RPMI7951 (cell line): ENCODE measurements at places on chromosomes 2 and 18. TPM values are rescaled to one million over a fixed set of nuclear protein-coding genes. Genes with fewer than 3 reads are reported as not detected.

- no peak for DNase-seq
Observed at GRCh38 chr2:209382775-209383174, 41.1 kb upstream of the MAP2 start.

- DNase-seq: no peak
Observed at GRCh38 chr2:56133931-56134629, 49.7 kb upstream of the CCDC85A start.

- no peak for DNase-seq
Observed at GRCh38 chr2:44708661-44709000, 232.9 kb upstream of the SIX3 start.

- DNase-seq: no peak
Observed at GRCh38 chr18:42477267-42477666, 522.2 kb downstream of the PIK3C3 start.

- DNase-seq: peak; percentile 37
Observed at GRCh38 chr2:168614172-168615018, 158.3 kb downstream of the CERS6 start.

Gene ASB18
- total RNA-seq: not detected in 2 replicates
